CD4-positive, alpha-beta T cell treated with Interleukin-4 for 4 hours (primary cell): ENCODE measurements at places on chromosomes 1 and 21.

- no peak for DNase-seq
These were observed 126.6 kb downstream of the PSMG1 start for GRCh38 chr21:39056636-39057035.

DNA sequence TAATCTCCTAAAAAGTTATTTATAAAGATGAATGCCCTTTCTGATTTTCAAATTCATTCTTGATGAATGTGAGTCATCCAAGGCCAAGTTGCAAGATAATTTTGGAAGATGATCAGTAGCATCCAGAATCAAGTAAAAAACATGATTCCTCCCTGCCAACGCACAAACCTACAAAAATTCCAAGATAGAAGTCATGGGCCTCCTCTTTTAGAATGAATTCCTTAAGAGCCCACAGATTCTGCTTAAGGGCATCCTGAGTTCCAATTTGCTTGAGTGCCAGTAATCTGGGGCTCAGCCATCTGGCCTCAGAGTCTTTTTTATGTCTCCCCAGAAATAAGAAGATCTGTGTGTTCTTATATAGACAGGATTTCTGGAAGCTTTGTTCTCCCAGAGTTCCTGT is 23.2 kb upstream of the SPATA6 start:
- DNase-seq: no peak

GRCh38 chr1:93698329-93699048 is 16.9 kb upstream of the BCAR3 start:
- DNase-seq: no peak

DNA sequence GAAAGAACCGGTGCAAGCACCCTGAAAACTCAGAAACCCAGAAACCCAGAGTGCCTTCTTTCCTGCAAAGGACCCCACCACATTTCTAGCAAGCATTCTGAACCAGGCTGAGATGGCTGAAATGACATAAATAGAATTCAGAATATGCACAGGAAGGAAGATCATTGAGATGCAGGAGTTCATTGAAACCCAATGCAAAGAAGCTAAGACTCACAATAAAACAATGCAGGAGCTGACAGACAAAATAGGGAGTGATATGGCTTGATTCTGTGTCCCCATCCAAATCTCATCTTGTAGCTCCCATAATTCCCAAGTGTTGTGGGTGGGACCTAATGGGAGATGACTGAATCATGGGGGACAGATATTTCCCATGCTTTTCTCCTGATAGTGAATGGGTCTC is 22.8 kb upstream of the SGIP1 start:
- no peak for DNase-seq

- DNase-seq: no peak
These were observed 97.7 kb upstream of the SLC25A33 start for GRCh38 chr1:9441451-9442133.

- DNase-seq: no peak
These were observed 17.7 kb downstream of the RGS8 start for GRCh38 chr1:182666706-182667105.

DNA sequence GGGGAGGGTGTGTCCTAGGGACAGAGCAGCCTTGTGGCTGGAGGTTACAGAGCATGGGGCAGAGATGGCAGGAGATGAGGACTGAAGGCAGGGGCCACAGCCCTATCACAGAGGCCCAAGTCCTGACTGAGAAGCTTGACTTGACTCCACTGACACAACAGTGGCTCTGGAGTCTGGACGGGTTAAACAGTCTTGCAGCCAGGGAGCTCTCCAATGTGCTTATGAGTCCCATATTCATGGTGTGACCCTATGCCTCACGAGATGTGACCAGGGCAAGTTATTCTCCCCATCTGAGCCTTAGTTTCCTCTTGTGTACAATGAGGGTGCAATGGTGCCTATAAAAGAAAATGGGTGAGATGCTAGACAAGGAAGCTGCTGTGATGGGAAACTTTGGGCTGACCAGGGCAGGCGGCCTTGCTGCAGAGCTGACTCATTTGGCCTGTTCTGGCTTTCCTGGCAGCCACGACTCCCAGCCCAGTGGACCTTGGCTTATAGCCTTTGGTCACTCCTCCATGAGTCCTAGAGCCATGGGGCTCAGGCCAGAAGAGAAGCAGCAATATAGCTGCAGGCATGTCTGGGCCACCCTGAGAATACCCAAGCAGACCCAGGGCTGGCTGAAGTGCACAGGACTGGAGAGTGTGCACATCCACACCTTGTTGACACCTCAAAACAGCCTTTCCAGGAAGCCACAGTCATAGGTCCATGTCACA is 2.8 kb upstream of the TTC22 start:
- no peak for DNase-seq
